Small intestine (tissue), 16 donors: ENCODE measurements at places on chromosomes 16 and 17. TPM values are rescaled to one million over a fixed set of nuclear protein-coding genes. Genes with fewer than 3 reads are reported as not detected.
A peak's percentile ranks its signal among the peaks of the same experiment; 100 is the strongest.

HOXB5 gene
- not detected for polyA plus RNA-seq

BEAN1 gene
- polyA plus RNA-seq: not detected

HELZ gene
- polyA plus RNA-seq: 27.3 TPM

DNA sequence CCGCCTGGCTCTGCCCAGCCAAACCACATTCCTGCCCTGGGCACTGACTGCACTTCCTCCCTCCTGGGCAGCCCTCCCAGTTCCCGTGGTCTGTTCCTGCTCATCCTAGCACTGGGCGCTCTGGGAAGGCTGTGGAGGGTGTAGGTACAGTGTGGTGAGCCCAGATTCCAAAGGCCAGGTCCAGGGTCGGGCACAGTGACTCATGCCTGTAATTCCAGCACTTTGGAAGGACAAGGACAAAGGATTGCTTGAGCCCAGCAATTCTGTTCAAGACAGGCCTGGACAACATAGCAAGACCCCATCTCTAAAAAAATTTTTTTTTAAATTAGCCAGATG, 30.6 kb downstream of the C16orf74 start:
- peak; percentile 94 for DNase-seq

DNA sequence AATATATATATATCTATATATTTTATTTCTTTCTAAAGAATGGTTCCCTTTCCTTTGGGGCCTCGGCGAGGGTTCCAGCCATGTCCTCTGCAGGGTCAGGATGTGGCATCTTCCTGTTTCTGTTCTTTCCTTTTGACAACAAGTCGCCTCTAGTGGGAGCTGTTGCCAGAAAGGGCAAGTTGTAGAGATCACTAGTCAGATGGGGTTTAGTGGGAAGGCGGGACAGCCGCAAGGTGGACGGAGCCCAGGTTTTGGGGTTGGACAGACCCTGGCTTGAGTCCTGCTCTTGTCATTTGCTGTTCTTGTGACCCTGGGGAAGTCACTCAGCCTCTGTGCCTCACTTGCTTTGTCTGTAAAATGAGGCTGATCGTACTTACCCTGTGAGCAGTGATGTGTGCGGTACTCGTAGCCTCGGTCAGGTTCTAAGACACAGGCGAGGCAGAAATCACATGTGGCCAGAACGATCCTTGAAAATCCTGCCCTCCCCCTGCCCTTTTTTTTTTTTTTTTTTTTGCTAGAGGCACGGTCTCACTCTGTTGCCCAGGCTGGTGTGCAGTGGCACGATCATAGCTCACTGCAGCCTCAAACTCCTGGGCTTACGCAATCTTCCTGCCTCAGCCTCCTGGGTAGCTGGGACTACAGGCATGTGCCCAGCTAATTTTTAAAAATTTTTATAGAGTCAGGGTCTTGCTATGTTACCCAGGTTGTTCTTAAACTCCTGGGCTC, 80.1 kb downstream of the ABCC6 start:
- peak; percentile 16 for DNase-seq

DNA sequence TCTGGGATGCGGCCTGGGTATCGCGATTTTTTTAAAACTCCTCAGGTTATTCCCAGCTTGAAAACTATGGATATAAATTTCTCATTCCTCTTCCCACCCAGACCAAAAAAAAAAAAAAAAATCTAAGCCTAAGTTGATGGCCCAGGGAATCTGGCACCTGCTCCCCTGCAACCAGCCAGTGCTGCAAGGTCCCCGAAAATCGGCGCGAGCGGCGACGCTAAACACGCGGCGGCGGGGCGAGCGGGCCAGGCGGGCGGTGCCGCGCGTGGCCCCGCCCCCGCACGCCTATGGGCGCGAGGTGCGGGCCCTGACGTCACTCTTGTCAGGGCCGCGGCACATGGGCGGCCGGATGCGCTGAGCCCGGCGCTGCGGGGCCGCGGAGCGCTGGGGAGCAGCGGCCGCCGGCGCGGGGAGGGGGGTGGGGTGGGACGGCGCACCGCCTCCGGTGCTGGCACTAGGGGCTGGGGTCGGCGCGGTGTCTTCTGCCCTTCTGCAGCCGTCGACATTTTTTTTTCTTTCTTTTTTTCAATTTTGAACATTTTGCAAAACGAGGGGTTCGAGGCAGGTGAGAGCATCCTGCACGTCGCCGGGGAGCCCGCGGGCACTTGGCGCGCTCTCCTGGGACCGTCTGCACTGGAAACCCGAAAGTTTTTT, at the start of gene HLF:
Gene HLF (plus strand): TSS at position 316 of the 654 bp plus-strand sequence. CDS start 525 bp downstream, outside the sequence.
- DNase-seq: peak; percentile 87

GRCh38 chr17:11996722-11997146, 541 bp downstream of the ZNF18 start:
- no peak for DNase-seq

DNA sequence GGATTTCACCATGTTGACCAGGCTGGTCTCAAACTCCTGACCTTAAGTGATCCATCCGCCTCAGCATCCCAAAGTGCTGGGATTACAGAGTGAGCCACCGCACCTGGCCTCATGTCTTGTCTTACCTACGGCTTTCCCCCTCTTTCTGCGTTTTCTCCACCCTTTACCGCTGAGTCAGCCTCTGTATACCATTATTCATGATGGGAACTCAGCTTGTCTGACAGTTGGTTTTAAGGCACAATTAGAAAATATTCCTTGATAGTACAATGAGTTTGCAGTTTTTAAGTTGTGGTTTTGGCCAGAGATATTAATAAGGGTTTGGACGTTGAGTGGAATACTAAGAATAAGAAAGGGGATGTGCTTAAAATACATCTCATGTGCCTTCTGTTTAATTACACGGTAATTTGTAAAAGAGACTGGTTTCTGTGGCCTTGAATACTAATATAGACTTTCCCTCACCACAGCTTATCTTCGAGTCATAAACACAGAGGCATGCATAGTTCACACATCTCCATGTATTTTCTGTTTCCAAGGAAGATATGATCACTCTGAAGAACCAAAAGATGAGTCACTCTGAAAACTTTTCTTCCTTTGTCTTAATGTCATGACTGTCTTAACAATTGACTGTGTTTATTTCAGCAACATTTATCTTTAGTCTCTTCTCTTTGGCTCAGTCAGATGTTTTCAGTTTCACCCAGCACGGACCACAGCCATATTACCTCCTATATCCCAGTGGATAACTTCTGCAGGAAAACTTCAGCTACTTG, 54.4 kb downstream of the PITPNC1 start:
- DNase-seq: no peak

- no peak for DNase-seq
These were observed 2.3 kb downstream of the SHISA9 start for GRCh38 chr16:12903407-12904328.

DNA sequence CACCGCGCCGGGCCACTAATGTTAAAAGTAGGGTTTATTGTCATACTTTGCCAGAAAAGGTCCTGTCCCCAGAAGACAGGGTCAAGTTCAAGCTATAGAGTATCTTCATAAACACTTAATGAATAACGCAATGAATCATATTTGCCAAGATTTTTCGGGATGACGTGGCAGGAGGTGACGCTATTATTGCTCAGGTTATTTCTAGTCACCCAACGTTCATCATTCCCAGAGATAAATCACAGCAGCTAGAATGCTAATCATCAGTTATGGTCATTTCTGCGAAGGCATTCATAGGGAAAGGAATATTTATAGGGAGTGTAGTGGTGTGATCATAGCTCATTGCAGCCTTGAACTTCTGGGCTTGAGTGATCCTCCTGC, 2.0 kb downstream of the TMC5 start:
- peak; percentile 92 for DNase-seq

DNA sequence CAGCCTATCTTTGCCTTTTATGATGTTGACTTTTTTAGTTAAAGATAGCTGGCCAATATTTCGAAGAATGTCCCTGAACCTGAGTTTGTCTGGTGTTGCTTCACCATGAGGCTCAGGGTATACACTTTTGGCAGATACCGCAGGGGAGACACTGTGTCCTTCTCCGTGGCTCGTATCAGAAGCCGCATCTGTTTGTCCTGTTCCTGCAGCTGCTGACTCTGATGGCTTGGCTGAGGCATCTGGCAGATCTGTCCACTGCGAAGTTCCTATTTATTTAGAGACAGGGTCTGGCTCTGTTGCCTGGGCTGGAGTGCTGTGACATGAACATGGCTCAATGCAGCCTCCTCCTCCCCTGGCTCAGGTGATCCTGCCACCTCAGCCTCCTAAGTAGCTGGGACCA, 93.5 kb downstream of the CRISPLD2 start:
- peak; percentile 28 for DNase-seq

GRCh38 chr17:82836823-82837357, 2.9 kb downstream of the ZNF750 start:
- peak; percentile 49 for DNase-seq
